ENCODE measurements at places on chromosomes 2 and 18.

DNA sequence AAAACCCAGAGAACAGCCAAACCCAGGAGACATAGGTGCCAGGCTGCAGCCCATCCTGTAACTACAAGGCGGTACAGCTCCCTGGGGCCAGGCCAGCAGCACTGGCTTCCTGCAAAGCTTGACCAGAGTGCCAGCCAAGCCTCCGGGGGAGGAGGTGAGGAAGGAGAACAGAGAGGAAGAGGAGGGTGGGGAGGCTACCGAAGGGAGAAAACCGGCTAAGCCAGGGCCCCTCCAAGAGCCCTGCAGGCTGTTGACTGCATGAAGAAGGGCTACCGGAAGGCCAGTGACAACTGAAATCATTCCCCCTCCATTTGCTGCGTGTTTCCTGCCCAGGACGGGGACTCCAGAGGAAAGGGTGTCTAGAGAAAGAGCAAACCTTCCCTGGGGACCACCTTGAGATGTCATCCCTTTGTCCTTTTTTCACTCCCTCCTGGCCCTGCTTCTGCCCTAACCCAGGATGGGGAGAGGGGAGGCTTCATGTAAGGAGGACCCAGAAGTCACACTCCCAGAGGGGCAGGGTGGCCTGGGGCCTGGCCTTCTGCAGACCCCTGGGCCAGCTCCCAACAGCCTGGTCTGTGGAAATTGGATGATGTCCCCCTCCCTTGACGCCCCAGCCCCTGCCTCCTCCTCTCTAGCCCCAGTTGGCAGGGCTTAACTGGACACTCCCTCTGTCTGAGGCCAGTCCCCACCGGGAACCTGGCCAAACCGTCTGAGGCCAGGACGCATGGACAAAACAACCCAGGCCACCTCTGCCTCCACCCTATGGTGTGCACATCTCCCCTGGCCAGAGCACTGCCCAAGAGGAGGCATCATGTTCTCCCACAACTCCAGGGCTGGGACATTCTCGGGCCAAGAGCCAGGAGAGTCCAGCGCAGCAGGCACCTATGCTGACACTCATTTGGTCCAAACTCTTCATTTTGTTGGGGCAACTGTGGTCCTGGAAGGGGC is 207.8 kb downstream of the CYP26B1 start:
- DNase-seq: no peak

DNA sequence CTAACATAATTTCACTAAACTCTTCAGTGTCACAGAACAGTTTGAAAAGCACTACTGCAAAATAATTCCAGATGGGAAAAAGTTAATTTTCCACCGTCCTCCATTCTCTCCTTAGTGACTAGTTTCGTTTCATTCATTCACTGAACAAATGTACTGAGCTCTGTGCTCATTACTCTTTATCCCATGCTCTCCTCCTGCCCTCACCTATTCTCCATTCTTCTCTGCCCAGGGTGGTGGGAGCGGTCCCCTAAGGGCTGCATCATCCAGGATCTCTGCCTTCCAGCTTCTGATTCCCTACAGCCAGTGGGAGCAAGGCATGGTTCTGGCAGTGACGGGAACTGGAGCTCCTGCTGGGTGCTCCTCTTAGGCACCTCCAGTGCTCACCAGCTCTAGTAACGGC is 133.9 kb upstream of the TLK1 start:
- no peak for DNase-seq

GRCh38 chr2:64995041-64995440 is 5.8 kb downstream of the SLC1A4 start:
- no peak for DNase-seq

- DNase-seq: no peak
These were observed 323.7 kb downstream of the LPIN1 start for GRCh38 chr2:12070153-12070552.

DNA sequence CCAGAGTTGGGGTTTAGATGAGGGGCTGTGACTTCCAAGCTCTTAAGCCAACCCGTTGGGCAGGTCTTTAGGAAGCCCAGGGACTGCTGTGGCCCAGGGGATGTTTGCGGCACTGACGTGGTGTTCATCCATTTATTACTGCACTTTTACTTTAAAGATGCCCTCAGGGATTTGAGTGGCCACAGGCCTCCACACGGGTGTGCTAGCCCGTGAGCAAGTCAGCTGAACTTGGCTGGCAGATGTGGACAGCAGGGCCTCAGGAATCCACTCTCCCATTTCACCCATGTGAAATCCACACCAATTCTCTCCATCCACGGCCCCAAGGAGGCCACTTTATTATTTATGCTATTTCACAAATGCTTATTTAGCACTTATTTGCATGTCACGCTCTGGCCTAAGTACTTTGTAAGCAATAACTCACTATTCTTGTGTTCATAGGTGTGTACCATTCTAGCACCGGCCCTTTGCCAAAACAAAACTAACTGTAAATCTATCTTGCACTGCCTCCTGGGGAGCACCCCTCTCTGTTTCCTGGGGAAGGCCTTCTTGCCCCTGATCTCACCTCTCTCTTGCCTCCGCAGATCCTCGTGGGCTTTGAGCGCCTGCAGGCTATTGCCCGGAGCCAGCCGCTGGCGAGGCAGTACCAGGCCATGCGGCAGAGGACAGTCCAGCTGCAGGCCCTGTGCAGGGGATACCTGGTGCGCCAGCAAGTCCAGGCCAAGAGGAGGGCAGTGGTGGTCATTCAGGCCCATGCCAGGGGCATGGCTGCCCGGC is 39.1 kb upstream of the GPR17 start:
- DNase-seq: no peak

GRCh38 chr2:118806797-118807667 is 40.4 kb downstream of the EN1 start:
- peak; percentile 42 for DNase-seq

- no peak for DNase-seq
These were observed 201.2 kb upstream of the TNP1 start for GRCh38 chr2:217060951-217061547.

- DNase-seq: no peak
These were observed 32.4 kb downstream of the AP1S3 start for GRCh38 chr2:223805008-223805407.

DNA sequence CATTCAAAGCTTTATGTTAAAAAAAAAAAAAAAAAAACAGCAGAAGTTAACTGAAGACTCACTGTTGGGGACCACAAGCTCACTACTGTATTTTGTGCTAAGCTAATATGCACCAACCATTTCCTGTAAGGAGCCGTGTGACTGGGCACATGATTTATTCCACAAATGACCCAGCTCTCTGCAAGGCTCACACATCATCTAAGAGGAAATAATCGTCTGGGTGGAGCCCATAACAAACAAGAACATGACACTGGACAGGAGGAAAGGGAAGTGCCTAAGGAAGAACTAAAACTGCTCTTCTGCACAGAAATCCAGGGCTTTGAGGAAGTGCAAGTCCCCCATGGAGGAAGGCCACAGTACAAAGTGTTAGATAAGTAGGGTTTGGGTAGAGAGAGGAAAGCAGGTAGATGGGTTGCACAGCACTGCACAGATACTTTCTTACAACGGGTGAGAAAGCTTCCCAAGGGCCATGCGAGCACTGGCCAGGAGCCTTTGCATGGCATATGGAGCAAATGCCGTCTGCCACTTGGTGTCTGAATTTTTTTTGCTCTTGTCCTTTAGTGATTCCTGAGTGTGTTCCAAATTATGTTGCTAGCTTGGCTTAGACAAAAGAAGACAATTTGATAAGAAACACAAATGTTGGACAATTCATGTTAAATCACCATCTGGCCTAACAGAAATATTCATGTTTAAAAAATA is 24.4 kb downstream of the NFE2L2 start:
- no peak for DNase-seq

DNA sequence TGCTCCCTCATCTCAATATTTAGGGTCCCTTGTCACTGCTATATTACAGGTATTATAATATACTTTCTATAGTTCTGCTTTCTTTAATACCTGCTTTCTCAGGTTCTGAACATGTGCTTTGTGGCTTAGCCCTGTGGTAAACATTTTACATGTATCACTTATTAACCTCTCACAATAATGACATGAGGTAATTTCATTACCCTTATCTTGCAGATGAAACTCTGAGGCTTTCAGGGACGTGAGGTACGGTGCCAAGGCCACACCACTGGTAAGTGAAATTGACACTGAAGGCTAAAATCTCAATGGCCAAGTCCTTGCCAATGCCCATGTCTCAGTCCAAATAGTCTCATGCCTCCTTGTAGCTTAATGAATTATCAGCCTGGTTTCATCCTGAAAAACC is 21.7 kb downstream of the LINC00305 start:
- DNase-seq: no peak

GRCh38 chr2:189545418-189545817 is 35.2 kb downstream of the SLC40A1 start:
- no peak for DNase-seq

- DNase-seq: no peak
These were observed 103.9 kb downstream of the NEB start for GRCh38 chr2:151630372-151630771.

GRCh38 chr18:23189099-23189498 is 53.8 kb downstream of the CABLES1 start:
- DNase-seq: no peak

DNA sequence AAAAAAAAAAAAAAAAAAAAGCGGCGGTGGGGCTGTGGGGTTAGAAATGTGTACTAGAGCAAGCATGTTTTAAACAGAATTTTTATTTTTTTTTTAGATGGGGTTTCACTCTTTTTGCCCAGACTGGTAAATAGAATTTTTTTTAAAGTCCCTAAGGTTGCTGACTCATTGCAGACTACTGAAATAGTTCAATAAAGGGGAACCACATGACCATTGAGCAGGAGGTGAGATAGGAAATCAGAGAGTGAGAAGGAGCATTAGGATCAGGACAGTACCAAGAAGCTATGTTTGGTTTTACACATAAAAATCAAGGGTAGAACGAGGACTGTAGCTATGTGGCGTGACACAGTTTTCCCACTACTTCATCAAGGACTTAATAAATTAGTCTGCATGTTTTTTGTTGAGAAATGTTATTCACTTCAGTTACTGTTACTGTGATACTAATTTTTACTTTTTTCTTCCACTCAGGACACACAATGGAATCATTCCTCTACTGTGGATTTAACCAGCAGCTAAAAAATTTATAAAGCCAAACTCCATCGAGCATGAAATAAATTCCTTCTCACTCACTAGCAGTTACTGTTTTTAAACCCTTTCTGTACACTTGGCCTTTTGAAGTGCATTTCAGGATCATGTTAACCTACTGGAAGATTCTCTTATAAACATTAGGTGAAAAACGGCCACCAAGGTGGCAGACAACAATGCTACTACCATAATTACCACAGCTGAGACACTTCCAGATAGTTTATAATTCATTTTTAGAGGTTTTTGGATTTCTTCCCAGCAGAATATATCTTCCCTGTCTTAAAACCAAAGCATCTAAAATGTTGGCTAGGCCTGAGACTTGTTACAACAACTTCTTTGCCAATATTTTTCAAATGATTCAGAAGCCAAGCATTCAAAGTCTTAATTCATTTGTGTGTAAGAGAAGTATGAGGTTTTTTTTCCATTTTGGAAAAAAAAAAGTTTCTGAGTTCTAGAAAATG is 33.2 kb downstream of the LAMA1 start:
- no peak for DNase-seq

GRCh38 chr2:39306626-39307025 is 62.9 kb upstream of the CDKL4 start:
- no peak for DNase-seq

- no peak for DNase-seq
These were observed 84.9 kb downstream of the RHOB start for GRCh38 chr2:20531633-20532262.

GRCh38 chr2:40093021-40093675 is 314.1 kb upstream of the THUMPD2 start:
- DNase-seq: no peak

GRCh38 chr2:24544456-24545115 is 53.5 kb downstream of the NCOA1 start:
- DNase-seq: no peak

GRCh38 chr18:35410561-35410960 is 33.4 kb upstream of the ZNF396 start:
- no peak for DNase-seq

- DNase-seq: no peak
These were observed 453.4 kb downstream of the BCL11A start for GRCh38 chr2:60100034-60100433.

DNA sequence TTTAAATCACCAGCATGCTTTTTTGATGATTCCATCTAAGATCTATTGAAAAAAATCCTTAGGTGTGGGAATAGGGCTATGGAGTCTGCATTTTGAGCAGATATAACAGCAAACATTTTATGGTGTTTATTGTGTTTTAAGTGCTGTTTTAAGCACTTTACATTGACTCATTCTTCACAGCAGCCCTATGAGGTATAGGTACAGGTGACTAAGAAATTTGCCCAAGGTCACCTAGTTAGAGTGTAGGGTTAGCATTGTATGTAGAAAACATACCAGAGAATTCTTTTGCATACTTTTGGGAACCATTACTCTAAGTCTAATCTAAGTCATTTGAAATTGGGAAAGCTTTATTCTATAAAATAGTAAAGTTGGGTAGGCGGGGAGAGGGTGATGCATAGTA is 31.3 kb downstream of the PPM1B start:
- no peak for DNase-seq

DNA sequence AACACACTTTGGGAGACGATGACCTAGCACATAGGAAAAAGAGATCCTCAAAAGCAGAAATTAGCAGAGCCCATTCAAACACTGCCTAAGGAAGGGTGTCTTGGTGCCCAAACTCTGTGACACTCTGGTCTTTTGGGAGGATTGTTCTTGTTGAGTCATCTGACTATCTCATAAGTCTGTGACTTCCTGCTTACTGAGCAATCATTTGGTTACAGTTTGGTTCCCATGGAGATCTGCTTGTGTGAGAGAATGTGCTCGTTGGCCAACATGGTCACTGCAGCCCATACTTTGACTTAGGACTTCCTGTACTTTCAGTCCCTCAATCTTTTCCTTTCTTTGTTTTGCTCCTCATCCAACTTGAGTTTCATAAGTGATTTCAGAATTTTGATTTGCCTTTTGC is 602.9 kb downstream of the NYAP2 start:
- DNase-seq: no peak

DNA sequence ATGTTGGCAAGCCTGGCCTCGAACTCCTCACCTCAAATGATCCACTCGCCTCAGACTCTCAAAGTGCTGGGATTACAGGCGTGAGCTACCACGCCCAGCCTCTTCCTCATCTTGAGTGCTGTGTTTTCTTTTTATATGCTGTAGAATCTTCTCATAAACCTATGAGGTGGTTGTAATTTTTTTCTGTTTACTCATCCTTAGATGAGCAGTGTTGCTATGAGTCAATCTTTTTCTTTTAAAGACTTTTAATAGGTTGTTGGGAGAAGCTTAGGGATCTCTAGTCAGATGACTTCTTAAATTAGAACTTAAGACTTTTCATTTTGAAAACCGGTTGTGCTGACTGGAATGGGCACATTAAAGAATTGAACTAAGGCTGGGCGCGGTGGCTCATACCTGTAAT is 8.7 kb upstream of the AAK1 start:
- no peak for DNase-seq

GRCh38 chr2:144211826-144212225 is 308.1 kb downstream of the ZEB2 start:
- DNase-seq: no peak

DNA sequence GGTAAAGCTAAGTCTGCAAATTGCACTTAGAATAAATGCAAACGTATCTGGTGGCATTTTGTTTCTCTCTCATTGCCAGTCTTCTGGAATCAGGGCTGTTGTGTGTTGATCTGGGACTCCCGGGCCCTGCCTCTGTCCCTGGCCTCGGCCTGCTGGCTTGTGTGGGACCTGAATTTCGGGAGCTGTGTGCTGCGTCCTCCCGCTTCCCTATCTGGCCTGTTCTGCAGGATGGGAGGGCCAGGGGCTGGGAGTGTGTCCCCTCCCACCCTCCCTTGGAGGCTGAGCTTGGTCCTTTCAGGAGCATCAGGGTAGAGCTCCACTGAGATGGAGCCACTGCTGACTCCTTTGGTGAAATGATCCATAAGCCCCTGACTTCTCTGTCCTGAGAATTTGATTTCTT is 118.5 kb downstream of the ACKR3 start:
- no peak for DNase-seq

GRCh38 chr2:127125821-127126220 is 18.9 kb upstream of the BIN1 start:
- DNase-seq: no peak
